ENCODE measurements at places on chromosomes 1 and 21.
A peak's percentile ranks its signal among the peaks of the same experiment; 100 is the strongest.

DNA sequence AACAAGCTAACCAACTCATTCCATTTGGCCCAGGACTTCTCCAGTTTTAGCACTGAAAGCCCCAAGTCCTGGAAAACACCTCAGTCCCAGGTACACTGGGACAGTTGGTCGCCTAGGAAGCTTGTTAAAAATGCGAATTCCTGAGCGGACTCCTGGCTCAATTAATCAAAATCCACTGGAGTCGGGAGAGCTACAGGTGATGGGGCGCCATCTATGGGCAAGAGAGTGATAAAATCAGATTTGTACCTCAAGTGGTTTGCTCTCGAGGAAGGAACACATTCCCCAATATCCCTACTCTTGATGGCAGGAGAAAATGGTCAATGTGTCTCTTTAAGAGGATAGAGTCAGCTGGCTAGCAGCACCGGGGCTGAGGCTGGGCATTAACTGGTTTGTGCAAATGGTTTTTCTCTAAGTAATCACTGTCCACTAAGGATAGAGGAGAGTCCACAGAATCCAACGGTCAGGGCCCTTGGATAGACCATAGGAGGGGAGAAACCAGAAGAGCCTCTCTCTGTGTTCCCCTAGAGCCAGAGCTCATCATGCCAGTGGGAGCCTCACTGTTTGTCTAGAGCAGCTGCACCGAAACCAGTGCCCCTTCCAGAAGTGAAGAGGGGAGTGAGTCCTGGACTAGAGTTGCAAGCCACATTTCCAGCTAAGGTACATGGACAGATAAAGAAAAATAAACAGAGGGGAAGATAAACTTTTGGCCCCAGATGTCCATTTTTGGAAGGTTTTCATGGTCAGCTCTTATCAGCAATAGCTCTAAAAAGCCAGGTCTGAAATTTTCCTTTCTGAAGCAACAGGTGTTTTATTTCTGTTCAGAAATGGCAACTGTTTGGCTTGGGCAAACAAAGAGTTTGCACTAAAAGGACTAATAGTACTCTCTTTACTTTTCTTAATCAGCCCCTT lies 148.5 kb downstream of the TENT5C start:
- peak; percentile 66 for DNase-seq

DNA sequence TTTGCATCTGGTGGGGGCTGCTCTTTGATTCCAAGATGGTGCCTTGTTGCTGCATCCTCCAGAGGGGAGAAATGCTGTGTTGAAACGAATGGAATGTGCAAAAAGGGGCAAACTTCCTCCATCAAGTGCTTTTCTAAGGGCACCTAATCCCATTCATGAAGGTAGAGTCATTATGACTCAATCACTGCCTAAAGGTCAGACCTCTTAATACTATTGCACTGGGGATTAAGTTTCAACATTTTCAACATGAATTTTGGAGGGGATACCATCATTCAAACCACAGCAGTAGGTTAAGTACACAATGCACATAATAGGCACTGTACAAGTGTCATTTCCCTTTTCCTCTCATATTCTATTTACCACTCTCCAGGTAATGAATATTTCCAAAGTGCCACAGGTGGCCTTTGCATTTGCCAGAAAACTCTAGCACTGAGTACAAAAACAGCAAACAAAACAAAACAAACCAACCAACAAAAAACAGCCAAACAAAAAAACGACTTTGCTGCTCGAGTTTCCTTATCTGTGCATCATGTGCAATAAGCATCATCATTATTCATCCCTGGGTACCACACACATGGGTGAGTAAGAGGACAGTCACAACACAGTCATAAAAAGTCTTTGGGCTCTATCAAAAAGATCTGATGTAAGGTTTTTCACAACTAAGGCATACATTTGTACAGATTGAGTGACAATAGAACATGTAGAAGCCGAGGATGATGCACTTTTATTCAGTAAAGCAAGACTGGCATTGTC lies 42.5 kb downstream of the IFI44 start:
- peak; percentile 17 for DNase-seq

DNA sequence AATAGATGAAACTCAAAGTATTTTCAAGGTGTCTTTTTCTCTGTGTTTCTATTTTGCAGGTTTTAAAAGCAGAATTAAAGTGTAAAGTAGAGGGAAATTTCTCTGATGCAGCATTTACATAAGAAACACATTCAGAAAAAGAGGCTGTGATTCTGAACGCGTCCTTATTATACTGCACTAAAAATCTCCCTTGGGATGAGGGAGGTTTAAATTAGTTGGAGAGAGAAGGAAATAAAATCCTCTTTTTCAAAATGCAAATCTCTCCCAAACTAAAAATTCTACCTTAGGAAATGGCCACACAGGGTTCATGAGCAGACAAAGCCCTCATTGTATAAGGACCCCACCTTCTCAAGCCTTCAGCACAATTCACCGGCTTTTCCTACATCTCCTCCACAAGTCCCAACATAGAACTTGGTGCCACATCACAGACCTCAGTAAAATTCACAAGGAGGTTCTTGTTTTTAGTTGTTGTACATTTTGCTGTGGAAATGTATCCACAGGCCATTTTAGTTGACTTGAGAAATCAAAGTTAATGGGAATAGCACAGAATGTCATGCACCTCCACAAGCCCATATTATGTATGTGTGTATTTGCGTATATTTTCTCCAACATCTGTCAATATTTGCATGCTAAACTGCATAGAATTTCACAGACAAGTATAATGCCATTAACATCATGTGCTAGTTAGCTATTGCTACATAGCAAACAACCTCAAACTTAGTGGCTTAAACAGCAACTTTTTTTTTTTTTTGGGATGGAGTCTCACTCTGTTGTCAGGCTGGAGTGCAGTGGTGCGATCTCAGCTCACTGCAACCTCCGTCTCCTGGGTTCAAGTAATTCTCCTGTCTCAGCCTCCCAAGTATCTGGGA lies 59.8 kb downstream of the MAB21L3 start:
- no peak for DNase-seq

- no peak for DNase-seq
Measured at GRCh38 chr1:70227439-70227838, 6.3 kb downstream of the SRSF11 start.

DNA sequence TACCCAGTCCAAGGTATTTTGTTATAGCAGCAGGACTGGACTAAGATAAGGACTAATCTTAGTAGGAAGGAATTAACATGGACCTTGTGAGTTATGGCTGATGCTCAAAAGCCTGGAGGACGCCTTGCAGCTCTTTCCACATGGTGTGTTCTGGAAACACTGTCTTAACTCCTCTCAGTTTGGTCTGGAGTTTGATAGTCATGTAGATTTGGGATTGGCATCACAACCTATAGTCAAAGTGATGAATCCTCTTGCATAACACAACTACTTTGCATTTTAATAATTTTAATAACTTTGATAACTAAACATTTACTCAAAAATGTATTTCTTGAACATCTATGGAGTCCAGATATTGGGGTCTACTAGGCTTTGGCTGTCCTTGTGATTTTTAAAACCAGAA lies 293.7 kb downstream of the KIF26B start:
- DNase-seq: no peak

DNA sequence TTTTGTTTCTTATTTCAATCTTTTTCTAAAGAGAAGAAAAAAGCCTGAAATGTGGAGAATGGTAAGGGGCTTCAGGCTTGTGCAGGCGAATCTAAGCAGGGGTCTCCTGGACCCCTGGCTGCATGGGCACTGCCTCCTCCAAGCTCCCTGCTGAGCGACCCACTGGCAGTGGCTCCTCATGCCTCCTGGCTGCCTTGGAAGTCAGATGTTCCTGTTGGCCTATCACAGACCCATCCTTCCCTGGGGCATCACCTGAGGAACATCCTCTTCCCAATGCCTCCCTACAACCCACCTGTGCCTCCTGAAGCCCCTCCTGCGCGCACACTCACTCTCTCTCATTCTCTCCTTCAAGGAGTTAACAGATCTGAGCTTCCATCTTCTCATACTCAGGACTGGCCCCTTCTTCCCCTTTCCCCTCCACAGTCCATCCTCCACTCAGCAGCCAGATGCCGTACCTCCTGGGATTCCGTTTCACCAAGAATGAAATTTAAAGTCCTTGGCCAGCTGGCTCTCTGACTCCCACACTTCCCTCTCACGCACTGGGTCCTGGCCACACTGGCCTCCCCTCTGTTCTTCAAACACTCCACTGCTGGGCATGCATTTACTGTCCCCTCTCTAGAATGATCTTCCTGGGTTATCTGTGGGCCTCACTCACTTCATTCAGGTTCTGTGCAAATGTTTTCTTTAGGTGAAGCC lies 41.7 kb downstream of the AZIN2 start:
- DNase-seq: no peak

DNA sequence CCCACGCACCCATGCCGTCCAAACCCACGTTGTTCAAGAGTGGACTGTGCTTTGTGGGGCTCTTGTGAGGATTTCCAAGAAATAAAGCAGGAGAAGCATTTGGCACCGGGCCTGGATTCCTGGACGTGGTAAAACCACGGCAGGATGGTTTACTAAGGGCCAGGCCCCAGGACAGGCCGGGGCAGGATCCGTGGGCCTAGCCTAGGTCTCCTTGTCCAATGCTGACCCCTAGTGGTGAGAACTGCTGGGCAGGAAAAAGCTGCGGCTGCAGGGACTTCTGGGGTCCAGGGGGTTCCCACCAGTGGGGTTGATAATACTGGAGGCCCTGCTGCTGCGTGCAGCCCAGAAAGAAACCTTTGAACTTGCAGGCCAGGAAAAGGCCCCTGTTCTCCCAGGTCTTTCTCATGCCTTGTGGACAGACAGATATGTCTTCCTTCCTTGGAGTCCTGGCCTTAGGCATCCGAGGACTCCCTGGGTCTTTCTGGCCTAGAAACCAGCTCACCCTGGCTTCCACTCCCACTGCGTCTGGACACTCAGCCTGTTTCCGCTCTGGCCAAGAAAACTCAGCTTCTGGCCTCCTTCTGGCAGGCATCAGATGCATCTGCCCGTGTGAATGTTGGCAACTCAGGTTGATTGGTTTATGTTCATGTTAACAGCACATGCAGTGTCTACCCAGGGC lies 106.9 kb upstream of the TMEM51 start:
- DNase-seq: peak; percentile 96

DNA sequence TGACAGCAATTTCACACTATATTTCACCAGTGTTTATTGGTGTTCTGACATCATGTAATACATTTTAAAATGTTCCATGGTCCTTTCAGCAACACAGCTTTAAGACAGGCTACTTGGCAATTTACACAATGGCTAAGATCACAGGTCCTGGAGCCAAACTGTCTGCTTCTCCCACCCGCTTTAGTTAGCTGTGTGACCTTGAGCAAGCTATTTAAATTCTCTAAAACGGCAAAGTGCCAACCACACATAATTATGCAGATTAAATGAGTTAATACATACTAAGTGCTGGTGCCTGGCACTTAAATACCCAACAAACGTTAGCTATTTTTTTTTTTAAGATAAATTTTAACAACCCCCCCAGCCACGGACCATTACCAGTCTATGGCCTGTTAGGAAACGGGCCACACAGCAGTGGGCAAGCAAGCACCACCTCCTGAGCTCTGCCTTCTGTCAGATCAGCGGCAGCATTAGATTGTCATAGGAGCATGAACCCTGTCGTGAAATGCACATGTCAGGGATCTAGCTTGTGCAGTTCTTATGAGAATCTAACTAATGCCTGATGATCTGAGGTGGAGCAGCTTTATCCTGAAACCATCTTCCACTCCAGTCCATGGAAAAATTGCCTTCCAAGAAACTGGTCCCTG lies 26.9 kb downstream of the SOD1 start:
- DNase-seq: no peak

DNA sequence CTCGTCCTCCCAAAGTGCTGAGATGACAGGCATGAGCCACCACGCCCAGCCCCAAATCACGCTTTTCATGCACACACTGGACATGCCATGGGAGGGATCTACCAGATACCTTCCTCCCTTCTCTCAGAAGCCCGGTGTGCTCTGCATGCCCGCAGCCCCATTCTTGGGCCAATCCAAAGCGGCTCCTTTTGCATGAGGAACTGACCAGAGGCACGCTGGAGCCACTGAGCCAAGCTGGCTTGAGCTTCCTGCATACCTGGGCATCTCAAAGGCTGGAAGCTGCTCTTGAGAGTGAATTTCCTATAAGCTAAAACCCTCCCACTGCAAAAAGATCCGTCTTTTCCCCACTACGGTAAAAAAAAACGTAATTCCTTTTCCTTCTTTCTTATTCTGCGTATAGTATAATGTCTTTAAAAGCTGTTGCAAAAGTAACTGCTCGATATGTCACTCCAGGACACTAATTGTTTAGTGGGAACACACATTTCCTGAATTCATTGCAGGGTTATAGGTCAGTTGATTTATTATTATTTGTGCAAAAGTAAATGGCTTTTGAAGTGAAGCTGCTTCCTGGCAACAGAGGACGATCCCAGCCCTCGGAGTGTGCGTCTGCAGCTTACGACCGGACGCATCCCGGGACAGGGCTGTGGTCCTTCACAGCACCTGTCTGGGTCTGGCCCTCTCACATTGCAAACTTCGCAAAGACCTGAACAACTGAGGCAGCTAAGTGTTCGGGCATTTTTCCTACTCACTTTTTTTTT lies 61.8 kb upstream of the ETS2 start:
- no peak for DNase-seq

DNA sequence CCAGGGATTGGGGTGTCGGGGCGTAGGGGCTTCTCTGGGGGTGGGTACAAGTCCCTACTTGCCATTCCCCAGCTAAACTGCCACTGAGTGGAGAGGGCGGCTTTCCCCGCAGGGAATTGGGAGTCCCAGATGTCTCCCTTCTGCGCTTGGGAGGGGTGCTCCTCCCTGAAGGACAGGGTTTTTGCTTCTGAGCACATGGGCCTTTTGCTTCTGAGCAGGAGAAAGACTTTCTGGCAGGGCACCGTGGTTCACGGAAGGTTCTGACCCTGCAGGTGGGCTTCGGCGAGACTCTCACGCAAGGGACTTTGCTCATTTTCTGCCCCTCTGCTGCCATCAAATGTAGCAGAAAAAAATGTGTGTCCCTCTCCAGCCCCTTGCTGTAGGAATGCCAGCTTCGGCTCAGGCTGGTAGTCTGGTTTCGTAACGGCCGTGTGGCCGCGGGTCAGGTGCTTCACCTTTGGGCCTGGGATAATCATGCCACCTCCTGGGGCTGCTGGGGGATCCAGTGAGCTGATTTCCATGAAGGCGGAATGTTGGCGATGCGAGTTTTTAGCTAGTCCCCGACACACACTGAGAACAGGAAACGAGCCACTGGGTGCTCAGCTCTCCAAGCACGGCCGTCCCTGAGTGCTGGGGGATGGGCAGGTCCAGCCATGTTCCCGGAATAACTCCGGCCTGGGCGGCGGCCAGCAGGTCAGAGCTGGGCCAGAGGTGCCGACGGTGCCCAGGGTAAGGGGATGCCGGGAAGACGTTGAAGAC lies 364.0 kb downstream of the CAMTA1 start:
- no peak for DNase-seq

DNA sequence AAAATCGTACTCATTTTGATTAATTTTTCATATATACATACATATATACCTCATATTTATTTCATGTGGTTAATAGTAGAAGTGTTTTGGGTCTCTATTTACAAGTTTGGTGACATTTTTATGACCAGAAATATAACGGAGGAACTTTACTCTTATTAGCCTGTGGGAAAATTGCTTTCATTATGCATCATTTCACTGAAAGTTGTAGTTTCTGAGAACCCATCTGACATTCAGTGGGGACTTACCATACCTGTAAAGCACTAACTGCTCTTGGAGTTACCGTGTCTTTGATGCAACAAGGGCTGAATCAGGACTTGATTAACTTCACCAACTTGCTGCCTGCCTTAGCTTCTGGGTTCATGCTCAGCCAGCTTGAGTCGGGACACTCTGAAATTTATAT lies 49.9 kb upstream of the ITPKB start:
- no peak for DNase-seq

GRCh38 chr1:26857473-26858060 lies 5.4 kb upstream of the SFN start:
- no peak for DNase-seq

Data from GM03348 (cell line).